LNCaP clone FGC (cell line): ENCODE measurements at places on chromosomes 7 and 10.
A peak's percentile ranks its signal among the peaks of the same experiment; 100 is the strongest.

DNA sequence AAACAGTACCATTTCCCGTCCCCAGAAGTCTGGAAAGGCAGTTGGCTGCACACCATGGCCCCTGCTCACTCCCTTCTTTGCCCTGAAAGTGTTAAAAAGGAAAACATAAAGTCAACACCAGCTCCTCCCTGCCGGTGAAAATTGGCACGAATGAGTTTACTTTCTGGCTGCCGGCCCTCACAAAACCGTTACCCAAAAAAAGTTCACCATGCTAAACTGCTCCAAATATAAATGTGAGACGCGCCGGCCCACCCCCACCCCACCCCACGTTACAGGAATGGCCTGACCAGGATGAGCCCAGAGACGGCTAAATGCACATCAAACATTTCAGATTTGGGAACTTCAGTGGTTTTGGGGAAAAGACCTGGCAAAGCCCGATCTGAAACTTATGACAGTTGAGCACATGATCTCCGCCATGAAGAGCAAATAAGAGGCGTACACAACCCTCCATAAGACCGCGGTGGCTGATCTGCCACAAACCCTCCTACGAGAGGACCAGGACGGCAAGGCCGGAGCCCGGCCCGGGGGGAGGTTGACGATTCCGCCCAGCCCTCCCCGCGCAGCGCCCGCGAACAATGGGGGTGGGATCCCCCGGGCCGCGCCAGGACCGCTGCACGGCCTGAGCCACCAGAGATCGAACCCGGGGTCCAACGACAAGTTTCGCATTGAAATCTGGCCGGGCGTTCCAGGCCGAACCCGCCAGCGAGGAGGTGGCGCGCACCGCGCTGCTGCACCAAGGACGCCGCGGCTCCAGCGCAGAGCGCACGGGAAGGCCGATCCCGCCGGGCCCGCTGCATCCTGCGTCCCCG, 952 bp downstream of the DIP2C start:
- no peak for DNase-seq

DNA sequence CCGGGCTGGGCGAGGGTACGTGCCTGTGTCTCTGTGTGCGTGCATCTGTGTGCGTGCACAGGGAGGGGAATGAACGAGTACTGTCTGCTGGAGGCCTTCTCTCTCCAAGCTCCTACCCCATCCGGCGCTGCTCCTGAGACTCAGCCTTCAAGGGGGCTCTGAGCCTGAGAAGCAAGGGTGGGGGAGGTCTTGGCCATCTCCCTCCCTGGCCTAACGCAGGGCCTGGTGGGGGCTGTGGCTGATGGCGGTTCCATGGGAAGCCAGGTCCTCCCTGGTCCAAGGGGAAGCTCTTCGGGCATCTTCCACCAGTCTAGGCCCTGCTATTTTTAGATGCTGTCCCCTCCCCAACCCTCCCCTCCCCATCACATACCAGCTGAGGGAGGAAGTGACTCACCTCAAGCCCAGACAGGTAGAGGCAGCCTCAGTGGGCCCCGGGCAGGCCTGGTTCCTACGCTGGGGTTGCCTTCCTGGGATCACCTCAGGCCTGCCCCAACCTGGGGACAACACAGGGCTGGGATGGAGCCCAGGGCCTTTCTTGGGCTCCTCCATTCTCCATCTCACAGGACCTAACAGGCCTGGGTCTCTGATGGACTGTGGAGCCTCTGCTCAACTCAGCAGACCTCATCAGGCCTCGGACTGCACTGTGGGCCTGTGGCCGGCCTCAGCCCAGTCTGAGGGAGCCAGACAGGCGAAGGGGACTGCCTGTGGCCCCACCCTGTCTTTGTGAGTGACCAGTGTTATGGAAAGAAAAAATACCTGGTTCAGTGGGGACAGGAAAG, 32.2 kb downstream of the DNAJB12 start:
- DNase-seq: no peak

- no peak for DNase-seq
These were observed 12.9 kb downstream of the GRM8 start for GRCh38 chr7:127239814-127240213.

DNA sequence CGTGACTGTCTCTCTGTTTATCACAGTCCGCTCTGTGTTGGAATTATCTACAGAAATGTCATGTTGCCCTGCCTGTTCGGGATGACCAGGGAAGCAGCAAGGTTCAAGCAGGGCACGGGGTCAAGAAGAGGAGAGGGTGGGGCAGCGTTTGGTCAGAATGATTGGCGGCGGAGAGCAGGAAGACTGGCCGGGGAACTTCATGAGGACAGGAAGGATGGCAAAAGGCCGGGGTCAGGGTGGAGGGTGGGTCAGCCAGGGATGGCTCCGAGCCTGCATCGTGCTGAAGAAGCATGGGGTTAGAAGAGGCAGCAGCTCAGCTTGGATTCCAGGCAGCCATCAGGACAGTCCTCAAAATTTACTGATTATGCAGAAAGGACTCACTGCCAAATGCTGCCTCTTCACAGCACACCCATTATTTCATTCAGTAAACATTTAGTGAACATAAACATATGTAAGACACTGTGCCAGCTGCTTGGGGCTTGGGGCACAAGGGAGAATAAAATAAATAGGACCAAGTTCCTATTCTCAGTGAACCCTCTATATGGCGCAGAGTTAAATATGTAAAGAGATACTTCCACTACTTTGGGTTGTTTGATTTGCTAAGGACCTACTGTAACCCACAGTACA, 42.8 kb downstream of the WNT2 start:
- DNase-seq: peak; percentile 51

DNA sequence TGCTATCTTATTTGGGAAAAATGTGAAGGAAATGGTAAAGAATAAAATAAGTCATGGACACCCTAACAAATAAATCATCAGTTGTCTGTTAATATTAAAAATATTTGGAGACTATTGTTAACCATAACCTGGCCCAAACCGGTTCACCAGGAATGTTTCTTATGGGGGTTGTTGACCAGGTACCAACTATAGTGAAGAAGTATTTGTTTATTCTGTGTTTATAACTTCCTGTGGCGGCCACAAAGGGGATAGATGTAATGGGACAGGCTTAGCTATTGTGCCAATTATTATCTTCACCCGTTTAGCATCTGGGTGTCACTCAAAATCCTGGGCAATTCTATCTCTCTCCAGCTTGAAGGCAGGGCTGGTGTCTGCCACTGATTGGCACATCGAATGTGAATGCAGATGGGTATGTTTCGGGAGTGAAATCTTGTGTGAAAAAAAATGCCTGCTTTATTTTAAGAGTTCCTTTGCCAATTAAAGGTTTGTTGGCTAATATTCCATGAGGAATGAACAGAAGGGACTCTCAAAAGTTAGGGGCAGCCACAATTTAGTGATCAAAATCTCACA, 500.9 kb downstream of the ARL4A start:
- DNase-seq: no peak

GRCh38 chr10:88157981-88158465, 294.6 kb downstream of the PTEN start:
- no peak for DNase-seq

DNA sequence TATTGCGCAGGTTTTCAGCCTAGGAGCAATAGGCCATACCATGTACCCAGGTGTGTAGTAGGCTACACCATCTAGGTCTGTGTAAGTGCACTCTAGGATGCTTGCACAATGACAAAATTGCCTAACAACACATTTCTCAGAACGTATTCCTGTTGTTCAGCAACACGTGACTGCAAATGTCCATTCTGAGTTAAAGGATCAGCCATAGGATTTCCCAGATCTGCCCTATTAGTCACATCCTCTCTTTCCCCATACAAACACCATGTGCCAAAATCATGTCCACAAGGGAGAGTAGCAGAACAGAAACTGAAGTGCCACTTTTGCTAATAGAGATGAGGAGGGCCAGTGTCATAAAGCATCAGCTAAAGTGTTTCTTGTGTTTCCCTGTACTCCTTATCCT, 42.6 kb upstream of the AMPH start:
- no peak for DNase-seq

DNA sequence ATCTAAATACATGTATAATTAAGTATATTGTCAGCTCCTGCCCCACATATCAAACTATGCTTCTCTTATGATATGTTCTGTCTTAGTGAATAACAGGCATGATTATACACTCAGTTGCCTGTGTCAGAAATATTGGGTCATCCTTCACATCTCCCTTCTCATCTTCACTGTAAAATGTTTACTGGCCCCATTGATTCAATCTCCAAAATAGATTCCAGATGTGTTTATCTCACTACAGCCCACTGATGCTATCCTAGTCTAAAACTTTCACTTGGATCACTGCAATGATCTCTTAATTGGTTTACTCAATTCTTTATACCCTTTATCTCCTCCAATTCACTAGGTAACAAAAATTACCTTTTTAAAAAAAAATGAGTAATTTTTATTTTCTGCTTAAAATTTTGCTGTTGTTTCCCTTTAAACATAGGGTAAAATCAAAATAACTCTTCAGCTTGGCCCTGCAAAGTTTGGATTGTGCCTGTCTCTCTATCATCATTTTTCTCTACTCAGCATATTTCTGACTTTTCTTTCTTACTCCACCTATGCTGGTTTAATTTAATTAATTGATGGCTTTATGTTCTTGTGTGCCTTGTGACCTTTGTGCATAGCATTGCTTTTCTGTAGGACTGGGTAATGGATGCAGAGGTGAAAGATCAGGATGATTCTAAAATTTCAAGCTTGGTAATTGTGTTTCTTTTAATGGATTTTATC, 233.9 kb upstream of the FOXP2 start:
- DNase-seq: no peak

GRCh38 chr7:39691821-39692220, 68.4 kb downstream of the RALA start:
- DNase-seq: no peak

- no peak for DNase-seq
These were observed 653.2 kb upstream of the MKI67 start for GRCh38 chr10:128779416-128779815.

GRCh38 chr10:69049566-69049961, 38.3 kb upstream of the SRGN start:
- no peak for DNase-seq

- DNase-seq: peak; percentile 26
These were observed 36.3 kb downstream of the TRIL start for GRCh38 chr7:28921822-28922221.

GRCh38 chr10:117892681-117893220, 154.0 kb downstream of the RAB11FIP2 start:
- DNase-seq: no peak

DNA sequence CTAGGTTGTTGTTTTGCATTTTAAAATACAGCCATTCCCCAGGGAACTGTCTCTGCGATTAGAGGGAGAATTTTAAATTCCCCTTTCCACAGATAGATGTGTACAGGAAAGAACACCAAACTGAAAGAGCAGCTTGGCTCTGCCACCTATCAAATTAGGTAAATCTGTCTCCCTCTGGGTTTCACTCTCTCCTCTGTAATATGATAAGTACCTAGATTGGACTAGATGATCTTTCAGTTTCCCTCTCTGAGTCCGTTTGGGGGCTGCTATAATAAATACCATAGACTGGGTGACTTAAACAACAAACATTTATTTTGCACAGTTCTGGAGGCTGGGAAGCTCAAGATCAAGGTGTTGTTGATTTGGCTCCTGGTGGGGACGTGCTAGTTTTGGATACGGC, 186.0 kb downstream of the KIF20B start:
- no peak for DNase-seq

DNA sequence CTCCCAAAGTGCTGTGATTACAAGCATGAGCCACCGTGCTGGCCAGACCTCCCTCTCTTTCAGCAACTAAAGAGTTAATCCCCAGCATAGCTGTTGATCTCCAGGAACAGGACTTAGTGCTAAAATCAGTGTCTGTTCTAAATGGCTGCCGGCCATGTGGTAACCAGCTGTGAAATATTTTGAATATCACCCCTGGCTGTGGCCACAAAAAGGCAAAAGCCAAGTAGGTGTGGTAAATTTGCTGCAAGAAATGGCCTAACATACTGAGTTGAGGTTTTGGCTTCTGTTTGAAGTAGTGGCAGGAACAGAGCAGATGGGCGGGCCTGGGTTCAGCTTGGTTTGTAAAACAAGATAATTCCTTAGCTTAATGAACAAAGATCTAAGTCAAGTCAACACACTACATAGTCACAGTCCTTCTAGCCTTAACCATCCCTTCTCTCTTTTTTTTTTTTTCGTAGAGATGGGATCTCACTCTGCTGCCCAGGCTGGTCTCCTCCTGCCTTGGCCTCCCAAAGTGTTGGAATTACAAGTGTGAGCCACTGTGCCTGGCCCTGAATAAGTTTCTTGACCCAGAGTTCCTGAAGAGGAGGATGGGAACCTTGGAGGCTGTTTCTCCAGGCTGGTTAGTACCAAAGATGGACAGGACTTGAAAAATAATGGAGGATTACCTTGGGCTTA, 22.7 kb upstream of the AGFG2 start:
- no peak for DNase-seq

DNA sequence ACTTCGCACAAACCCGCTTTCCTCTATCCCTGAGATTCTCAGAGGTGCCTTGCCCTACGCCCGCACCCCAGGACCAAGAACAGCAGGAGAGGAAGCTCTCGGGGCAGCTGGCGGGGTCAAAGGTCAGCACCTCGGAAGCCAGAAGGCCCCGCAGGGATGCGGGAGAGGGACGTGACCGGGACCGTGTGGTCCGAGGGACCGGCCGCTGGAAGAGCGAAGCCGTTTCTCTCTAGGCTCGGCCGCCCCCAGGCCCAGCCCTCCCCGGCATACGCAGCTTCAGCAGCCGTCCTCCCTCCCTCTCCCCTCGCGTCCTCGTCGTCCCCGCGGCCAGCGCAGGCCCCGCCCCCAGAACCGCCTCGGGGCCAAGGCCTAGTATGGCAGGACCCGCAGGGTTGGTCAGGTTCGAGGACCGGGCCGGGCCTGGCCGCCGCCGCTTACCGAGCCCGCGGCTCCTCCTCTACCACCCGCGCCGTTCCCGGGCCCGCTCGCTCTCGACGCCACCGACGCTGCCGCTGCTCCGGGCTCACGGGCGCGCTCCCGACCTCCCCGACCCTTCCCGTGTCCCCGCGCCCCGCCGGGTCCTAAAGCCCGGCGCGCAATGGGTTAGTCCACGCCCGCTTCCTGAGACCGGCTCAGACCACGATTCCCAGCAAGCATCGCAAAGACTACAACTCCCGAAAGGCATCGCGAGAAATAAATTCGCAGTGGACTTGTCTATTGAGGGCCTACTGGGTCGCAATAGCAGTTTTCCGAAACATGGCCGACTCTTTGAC, at the start of gene ARMH3:
Gene ARMH3 (minus strand): TSS at position 527 of the 773 bp plus-strand sequence. CDS start 16,059 bp downstream, outside the sequence.
- peak; percentile 95 for DNase-seq

GRCh38 chr10:112490545-112490944, 43.5 kb downstream of the VTI1A start:
- DNase-seq: no peak

GRCh38 chr10:10844251-10844650, 173.4 kb upstream of the CELF2 start:
- no peak for DNase-seq
